ENCODE measurements at places on chromosomes 13 and 19. TPM values are rescaled to one million over a fixed set of nuclear protein-coding genes. Genes with fewer than 3 reads are reported as not detected.

The PTGER1 gene
- total RNA-seq = 0.15 TPM

The RASL11A gene
- 2.1 TPM for total RNA-seq

The OR7C1 gene
- total RNA-seq = not detected

The REXO1 gene
- total RNA-seq = 19.2 TPM

The C13orf42 gene
- not detected for total RNA-seq

The CEACAM8 gene
- total RNA-seq = not detected

The COL5A3 gene
- 2.6 TPM for total RNA-seq

The ZNF90 gene
- 0.87 TPM for total RNA-seq

The ZNF229 gene
- 10.2 TPM for total RNA-seq

The LIN7B gene
- total RNA-seq = 5.4 TPM

Measured in glomerular endothelial cell (primary cell).